ENCODE measurements at places on chromosomes 13 and 19.
A peak's percentile ranks its signal among the peaks of the same experiment; 100 is the strongest.

DNA sequence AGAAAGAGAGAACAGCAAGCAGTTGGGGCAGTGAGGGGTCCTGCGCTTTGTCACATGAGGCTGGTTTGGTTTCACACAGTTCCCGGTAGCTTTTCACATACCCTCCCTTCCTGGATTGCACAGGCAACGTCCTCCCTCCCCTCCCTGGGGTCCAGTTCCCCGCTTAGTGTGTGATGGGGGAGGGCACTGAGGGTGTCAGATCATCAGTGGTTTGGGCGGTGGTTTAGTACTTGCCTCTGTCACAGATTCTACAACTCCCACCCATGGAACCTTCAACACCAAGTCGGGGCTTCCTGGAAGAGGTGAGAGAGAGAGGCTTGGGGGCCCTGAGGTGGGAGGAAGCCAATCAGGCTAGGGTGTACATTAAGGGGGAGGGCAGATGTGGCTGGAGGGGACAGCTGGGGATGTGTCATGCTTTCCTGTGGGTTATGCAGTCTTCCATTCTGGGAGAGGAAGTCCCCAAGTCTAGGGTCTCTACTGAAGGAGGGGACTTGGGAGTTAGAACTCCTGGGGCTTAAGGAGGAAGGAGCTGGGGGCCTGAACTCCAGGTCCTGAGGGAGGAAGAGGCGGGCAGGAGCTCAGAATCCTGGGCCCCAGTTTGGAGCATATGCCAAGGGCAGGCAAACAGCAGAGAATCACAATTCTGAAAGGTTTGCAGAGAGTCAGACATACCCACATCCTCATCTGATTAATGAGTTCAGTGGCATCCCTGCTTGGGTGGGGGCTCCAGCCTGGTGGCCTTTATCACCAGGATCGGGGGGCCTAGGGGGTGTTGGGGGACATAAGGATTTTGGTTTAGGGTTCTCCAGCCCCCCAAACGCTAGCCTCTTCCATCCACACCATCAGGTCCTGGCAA lies at the start of gene NKG7:
Gene NKG7, minus strand, starts transcription at position 6 of the 856 bp plus-strand sequence. CDS start 119 bp downstream, outside the sequence.
- no peak for DNase-seq

- DNase-seq, result no peak
Observed at GRCh38 chr13:75512253-75512652, 25.4 kb downstream of the COMMD6 start.

DNA sequence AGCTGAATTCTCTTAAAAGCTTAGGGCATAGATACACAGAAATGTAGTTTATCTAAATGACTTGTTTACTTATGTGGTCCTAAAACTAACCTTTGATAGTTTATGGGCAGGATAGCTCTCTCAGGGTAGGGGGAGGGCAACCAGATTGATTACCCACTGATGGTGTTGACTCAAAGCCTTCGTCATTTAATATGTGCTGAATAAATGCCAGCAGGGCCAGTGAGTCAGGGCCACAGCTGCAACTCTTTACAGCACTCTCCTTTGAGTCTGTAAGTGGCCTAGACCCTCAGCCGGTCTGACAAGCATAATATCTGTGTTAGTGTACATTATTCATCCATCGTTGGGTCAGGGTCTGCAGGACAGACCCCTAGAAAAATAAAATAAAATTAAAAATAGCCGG lies 128.5 kb downstream of the ZNF675 start:
- no peak for DNase-seq

DNA sequence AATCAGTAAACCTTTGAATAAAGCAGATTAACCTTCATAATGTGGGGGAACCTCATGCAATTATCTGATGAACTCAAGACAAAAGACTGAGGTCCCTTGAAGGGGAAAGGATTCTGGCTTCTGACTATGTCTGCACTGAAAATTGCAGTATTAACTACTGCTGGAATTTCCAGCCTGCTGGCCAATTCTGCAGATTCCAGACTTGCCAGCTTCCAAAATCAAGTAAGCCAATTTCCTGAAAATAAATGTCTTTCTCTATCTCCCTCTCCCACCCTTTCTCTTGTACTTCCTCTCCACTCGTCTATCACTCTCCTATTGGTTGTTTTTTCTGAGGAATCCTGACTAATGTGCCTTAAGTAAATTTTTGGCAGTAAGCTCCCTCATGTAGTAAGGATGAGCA lies 1479.9 kb upstream of the PRR20A start:
- DNase-seq, result no peak

- DNase-seq, result peak; percentile 79
Observed at GRCh38 chr13:92719868-92720267, 506.7 kb upstream of the GPC6 start.

GRCh38 chr19:57664269-57665127 lies 4.2 kb upstream of the ZSCAN4 start:
- peak; percentile 31 for DNase-seq

- no peak for DNase-seq
Observed at GRCh38 chr19:4800591-4801081, 9.1 kb downstream of the FEM1A start.
